ENCODE measurements at places on chromosomes 11 and 22.

GRCh38 chr11:57777969-57778317 is 16.3 kb downstream of the CTNND1 start:
- DNase-seq: no peak

- DNase-seq: no peak
Measured at GRCh38 chr22:35912658-35913057, 116.0 kb downstream of the RBFOX2 start.

GRCh38 chr11:2744166-2744565 is 44.4 kb upstream of the KCNQ1OT1 start:
- DNase-seq: no peak

DNA sequence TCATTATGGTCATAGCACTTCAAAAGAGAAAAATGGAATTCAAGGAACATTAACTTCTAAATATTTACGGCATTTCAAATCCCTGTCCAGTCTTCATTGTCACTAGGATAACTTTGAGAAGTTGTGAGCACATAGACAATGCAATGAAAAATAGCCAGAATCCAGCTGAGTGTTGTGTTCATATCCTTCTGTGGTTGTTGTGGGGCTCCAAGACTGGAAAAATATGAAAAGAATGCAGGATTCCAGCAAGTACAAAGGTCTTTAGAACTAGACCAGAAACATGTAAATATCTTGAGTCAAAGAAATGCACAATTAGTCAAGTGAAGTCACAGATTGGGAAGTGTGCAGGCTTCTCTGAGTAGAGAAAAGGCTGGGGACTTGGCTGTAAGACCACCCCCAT is 68.7 kb downstream of the WT1 start:
- no peak for DNase-seq

DNA sequence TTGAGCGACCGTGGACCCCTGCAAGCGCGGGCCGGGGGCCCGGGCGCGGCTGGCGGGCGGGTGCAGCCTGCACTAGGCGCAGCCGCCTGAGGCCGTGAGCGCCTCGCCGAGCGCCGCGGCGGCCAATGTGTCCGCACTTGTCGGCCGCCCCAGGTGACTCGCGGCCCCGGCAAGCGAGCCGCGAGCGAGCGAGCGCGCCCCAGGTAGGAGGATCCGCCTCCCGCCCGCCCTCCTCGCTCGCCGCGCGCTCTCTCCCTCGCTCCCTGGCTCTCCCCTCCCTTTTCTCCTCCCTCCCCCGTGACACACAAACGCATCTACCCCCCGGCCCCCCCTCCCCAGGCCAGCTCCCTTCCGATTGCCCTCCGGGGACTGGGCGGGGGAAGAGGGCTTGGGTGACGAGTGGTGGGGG is at the start of gene WNT7B:
TSS of gene WNT7B (minus strand) at position 160 of the 409 bp plus-strand sequence. CDS start 408 bp downstream, outside the sequence.
- DNase-seq: no peak

- no peak for DNase-seq
Measured at GRCh38 chr11:100674212-100674611, 12.9 kb upstream of the ARHGAP42 start.

DNA sequence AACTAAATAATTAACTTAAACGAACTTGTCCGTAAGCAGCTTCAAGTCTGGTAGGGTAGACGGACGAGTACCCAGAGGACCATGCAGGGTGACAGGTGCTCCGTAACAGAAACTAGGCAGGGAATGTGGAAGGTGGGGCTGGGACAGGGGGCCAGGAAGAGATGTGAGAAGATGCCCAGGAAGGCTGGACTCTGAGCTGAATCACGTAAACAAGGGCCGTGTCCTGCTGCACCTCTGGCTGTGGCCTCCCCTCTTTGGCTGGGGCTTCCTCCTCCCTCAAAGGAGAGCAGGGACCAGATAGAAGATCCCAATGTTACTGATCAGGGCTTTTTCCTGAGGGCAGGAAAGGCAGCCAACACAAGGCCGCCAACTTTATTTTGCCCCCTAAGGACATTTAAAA is 47.9 kb downstream of the PACSIN2 start:
- no peak for DNase-seq

GRCh38 chr11:6497069-6497839 is at the start of gene DNHD1:
TSS of gene DNHD1 (plus strand) at chr11:6497280. CDS start at chr11:6498216, 936 bp downstream.
- no peak for DNase-seq

GRCh38 chr11:115778928-115779650 is 274.9 kb upstream of the CADM1 start:
- DNase-seq: no peak

- DNase-seq: no peak
Measured at GRCh38 chr11:66986178-66986545, 11.1 kb downstream of the C11orf86 start.

DNA sequence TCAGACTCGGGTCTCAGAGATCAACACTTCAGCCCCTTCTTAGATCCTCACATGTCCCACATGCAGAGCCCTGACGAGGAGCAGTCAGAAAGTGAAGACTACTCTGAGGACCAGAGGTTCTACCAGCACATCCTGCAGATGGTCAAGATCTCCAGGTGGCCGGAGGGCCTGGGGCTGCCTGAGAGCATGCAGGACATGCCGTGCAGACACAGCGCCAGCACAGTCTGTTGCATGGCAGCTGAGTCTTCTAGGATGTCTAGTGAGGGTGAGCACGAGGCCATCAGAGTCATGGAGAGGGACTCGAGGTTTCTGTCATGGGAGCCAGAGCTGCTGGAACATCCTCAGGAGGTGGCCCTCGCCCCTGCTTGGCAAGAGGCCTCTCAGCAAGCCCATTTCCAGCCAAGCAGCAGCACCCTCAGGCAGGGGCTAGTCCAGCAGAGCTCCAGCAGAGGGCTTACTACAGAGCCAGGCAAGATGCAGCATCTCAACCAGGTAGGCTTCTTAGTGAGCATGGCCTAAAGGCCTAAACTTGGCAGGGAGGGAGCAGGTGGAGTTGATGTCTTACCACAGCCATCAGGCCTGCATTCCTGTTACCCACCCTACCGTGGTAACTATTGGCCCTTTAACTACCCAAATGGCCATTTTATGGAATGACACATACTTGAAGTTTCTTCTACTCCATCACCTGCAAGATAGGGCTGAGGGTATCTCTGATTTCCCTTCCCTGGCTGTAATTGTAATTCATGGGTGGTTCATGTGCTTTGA is 28.7 kb downstream of the CEP164 start:
- DNase-seq: no peak

DNA sequence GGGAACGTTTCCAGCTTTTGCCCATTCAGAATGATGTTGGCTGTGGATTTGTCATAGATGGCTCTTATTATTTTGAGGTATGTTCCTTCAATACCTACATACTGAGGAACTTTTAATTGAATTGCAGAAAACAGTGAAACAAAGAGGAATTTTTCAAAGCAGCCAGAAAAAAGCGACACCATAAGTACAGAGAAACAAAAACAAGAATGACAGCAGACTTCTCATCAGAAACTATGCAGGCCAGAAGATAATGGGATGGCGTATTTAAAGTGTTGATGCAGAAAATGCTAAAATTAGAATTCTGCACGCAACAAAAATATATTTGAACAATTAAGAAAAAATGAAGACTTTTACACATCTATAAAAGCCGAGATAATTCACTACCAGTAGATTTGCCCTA is 95.4 kb upstream of the TIMP3 start:
- no peak for DNase-seq

DNA sequence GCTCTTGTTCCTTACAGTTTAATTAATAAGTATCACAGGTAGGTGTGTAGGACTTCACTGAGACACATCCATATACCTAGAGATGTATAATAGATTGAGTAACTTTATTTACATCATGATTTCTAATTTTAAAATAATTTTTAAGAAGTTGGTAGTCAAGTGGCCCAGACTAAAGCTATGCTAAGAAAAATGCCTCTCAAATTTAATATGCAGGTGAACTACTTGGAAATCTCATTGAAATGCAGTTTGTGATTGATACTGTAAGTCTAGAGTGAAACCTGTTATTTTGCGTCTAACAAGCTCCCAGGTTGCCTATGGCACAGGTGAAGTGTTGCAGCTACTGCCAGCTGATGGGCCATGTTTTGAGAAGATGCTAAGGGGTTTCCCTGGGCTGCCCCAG is at the start of gene OOSP4B:
TSS of gene OOSP4B (plus strand) at position 301 of the 400 bp plus-strand sequence.
- no peak for DNase-seq

DNA sequence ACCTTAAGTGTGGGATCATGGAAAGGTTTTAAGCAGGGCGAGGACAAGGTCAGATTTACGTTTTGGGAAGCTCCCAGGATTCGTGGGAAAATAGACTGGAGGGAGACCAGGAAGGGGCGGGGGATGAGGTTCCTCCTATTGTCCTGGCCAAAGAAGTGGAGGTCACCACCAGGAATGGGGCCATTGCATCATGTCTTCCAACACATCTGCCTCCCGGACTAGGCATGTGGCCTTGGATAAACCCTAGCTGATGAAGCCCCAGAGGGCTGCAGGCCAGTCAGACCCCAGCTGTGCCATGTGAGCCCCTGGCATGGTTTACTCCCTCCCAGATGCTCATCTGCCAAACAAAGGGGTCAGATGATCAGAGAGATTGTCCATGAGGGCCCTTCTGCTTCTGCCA is 11.5 kb upstream of the YWHAH start:
- DNase-seq: no peak

DNA sequence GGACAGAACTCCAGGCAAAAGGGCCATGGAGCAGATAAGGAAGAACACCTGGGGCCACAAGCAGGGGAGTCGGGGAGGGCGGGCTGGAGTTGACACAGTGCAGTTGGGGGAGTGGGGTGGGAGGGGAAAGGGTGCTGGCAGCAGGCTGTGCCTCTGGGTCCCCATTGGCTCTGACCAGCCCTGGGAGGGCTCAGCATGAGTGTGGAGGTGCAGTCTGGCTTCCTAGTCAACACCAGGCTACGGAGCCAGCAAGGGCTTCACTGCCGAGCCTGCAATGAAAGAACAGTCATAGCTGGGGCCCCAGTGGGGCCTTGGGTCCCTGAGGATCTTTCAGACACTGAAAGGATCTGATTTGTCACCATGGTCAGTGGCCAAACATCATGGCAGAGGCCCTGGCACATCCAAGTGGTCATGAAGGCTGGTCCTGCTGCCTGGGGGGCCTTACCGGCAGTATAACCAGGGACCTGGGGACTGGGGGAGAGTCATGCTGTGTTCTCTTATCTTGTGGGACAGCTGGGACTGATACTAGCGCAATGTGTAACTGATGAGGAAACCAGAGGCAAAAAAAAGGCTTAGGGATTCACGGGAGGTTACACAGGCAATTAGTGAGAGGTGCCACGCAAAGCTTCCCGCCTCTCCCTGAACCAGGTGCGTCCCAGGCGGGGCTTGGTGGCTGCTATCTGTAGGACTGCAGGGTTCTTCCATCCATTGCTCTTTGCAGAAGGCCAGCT is 11.6 kb downstream of the SLC37A2 start:
- no peak for DNase-seq

DNA sequence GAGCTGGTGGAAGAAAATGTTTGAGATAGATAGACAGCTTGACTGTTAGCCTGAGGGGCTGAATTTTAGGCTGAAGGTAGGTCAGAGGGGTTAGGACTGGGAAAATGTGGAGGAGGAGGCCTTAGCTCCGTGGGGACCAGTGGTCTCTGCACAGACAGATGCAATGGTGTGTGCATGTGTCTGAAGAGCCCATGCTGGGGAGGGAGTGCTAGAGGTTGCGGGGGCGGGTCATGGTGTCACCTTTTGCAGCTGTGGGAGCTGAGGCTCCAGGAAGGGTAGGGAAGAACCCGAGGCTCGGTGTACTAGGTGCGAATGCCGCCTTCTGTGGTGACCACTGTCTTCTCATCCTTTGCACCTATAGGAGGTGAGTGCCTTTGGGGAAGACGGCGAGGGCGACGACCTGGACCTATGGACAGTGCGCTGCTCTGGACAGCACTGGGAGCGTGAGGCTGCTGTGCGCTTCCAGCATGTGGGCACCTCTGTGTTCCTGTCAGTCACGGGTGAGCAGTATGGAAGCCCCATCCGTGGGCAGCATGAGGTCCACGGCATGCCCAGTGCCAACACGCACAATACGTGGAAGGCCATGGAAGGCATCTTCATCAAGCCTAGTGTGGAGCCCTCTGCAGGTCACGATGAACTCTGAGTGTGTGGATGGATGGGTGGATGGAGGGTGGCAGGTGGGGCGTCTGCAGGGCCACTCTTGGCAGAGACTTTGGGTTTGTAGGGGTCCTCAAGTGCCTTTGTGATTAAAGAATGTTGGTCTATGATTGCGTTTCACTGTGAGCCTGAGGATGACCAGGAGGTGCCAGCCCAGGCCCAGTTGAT is 1.6 kb downstream of the SDF2L1 start:
- DNase-seq: no peak

DNA sequence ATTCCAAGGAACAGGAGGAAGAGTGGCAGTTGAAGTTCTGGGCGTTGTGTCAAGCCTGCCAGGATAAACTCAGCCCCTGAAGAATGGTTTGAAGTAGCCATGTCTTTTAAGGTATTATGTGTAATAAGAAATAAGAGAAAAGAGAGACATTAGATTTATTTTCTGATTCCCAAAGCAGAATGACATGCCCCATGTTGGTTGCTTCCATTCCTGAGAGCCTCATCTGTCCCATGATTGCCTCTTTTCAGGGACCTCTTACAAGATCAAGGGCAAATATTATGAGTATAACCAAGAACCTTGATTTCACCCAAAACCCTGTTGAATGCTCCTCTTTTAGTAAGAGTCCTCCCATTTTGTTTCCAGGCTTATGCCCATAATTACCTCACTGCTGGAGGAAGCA is at the start of gene OR8D2:
TSS of gene OR8D2 (minus strand) at position 101 of the 400 bp plus-strand sequence. CDS start at position 101, 0 bp downstream.
- no peak for DNase-seq

DNA sequence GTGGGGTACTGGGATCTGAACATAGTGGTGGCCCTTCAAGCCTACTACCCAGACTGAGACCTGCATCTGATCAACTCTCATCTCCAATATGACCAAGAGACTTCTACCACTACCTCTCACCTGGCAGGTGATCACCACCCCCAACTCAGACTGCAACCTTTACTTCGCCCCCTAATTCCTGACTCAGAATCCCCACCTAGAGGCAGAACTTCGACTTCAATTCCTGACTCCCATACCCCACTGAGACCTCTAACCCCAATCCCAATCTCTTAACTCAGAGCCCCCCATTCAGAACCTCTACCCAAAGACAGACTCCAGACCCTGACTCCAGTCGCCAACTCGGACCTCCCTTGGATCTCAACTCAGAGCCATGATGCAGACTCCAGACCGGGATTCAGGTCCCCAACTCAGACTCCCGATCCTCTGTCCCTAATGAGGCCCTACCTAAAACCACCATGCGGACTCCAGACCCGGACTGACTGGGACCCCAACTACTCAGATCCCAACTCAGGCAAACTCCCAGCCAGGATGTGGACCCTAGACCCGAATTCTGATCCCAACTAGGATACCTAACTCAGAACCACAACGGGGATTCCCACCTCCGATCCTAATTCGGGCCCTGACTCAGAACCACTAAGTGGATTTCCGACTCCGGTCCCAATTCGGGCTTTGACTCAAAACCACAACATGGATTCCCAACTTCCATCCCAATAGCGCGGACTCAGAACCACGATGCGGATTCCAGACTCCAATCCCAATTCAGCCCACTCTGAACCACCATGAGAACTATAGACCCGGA is 1.2 kb downstream of the KCNQ1OT1 start:
- DNase-seq: no peak
